Activated CD8-positive, alpha-beta T cell treated with anti-CD3 and anti-CD28 coated beads for 36 hours (primary cell): ENCODE measurements at places on chromosomes 6 and 20.
A peak's percentile ranks its signal among the peaks of the same experiment; 100 is the strongest.

GRCh38 chr20:32509639-32510066 lies 75.5 kb downstream of the NOL4L start:
- peak; percentile 91 for DNase-seq

DNA sequence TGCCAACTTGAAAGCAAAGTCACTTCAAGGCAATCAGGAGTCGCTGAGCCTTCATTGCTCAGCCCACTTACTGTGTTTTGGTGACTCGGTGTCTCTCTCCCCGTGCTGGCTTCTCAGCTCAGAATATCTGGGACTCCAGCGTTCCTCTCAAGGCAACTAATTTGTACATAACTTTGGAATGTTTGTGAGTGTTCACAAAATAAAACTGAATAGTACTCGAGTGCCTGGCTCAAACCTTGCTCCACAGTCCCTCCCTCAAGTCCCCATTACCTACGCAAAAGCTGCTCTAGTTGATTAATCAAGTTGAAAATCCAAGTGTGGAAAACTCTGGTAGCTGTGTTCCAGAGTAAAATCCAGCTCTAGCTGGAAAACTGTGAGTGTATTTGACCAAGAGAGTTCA lies 8.6 kb downstream of the IPCEF1 start:
- no peak for DNase-seq

DNA sequence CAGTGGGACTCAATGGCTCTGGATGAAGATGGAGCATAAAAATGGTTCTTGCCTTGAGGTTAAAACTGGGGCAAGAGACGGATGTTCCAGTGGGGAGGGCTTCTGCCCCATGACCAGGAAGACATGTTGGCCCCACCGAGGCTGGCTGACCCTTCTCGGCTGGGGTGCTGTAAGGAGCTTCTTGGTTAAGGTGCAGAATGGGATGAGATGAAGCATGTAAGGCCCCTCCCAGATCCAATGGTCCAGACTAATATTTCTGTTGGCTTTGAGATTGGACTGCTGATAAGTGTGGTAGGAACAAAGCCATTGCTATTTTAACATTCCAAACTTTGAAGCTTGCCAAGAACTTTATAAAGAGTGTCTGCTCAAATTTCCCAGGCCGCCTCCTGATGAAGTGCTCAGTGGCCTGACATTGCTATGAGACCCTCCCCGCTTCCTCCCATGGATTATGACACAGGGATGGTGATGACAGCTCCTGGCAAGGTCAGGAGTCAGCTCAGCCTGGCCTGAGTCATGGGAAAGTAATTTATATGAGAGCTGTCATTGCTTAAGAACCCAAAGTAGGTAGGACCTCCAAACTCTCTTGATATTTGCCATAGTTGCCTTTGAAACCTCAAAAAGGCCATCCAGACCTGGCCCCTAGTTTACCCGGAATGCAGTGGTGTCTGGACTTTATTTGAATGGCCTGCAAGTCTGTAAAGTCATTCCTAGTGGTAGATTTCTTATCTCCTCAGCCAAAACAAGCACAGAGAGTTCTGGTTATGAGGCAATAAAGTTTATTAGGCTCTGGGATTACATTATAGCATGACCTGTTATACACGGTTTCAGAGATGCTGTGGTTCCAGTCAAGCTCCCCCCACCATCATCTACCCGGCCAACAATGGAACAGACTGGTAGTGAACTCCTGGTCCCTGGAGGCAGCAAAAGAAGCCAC lies 55.2 kb downstream of the TGM2 start:
- DNase-seq = no peak

DNA sequence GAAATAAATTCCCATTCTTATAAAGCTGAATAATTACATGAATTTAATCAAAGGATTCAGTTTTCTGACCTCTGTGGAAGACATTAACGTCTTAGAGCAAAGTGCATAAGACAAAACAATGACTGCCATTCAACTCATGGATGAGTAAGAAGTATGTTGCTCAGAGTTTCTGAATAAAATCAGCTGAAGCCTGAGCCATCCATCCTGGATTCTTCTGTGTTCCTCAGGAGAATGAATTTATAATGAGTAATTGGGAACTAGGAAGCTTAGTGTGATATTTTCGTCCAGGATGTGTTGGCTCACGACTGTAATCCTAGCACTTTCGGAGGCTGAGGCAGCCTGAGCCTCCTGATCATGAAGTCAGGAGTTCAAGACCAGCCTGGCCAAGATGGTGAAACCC lies 62.8 kb downstream of the PERP start:
- DNase-seq = no peak

DNA sequence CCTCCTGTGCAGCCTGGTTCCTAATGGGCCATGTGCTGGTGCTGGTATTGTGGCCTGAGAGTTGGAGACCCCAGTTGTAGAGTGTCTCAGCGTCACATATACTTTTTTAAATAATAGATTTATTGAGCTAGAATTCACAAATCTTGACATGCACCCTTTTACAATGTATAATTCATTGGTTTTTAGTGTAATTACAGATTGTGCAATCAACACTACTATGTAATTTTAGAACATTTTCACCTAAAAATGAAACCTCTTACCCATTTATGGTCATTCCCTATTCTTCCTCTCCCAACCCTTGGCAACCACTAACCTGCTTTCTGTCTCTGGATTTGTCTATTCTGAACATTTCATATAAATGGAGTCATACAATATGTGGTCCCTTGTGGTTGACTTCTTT lies 10.6 kb downstream of the PRIM2 start:
- no peak for DNase-seq

- no peak for DNase-seq
These were observed 7.6 kb downstream of the NOTCH4 start for GRCh38 chr6:32216285-32216684.

DNA sequence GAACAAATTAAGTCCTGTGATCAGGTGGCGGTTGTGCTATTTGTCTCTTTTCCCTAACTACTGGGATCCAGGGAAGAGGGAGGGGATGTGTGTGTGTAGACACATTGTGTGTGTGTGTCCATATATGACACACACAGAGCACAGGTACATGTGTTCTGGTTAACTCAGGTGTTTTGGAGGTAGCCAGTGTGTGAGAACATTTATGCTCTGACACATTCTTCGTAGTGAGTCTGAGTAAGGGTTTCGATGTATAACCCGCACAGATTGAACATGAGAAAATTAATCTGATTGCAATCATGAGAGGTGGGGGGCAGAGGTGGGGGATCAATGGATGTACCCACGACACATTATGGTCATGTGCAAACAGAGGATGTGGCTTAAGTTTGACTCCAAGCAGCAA lies 12.6 kb downstream of the ZC3H12D start:
- DNase-seq = no peak

DNA sequence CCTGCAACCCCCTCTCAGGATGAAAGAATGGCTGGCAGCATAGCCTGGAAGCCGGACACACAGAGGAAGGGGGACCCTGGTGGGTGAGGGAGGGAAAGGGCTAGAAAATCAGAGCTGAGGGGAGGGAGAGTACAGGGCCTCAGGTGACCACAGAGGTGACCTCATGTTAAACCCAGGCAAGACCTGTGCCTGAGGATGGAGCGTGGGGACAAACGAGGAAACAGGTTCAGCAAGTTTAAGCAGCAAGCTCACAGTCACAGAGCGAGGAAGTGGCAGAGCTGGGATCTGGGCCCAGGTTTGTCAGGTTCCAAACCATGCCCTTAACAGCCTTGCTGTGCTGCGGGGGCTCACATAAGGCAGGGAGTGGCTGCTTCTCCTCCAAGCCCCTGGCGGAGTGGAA lies 4.0 kb upstream of the BPI start:
- DNase-seq = no peak

DNA sequence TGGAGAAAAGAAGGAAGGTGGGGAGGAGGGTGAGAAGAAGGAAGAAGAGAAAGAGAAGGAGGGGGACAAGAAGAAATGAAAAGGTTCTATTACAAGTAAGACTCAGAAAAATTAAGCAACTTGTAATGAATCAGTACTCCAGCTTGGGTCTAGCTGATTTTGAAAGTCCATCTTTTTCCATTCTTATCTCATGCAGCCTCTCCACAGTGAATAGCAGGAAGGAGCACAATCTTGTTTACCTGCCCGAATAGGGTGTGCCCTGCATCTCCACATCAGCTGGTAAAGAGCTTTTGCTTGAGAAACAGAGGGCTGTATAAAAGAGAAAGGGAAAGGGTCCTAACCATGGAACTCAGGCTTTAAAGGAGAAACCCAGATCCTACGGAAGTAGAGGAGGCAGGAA lies 348.8 kb downstream of the TPBG start:
- no peak for DNase-seq

DNA sequence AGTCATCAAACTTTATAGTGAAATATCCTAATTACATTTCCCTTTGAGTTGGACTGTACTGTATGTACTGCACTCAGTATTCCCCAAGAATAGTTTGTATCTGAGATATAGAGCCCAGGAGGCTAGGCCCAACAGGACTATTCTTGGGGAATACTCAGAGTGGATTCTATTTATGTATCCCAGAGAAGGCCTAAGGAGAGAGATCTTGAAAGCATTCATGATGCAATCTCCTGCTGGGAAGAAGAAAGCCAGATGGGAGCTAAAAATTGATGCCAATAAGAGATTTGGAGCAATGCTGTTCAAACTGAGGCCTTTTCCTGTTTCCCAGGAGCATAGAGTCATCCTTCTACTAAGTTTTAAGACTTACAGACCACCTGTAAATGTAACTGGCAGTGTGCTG lies 452.1 kb upstream of the PLCB4 start:
- DNase-seq = no peak

GRCh38 chr6:144471986-144472385 lies 186.9 kb downstream of the UTRN start:
- DNase-seq = no peak
